Naive thymus-derived CD8-positive, alpha-beta T cell (primary cell): ENCODE measurements at places on chromosomes 16 and 17.
A peak's percentile ranks its signal among the peaks of the same experiment; 100 is the strongest.

- H3K36me3 ChIP-seq, result no peaks in the 10 kb centered on the region
- no peaks in the 10 kb centered on the region for H3K27me3 ChIP-seq
- DNase-seq, result no peak
- no peak overlapping the region for H3K27ac ChIP-seq
- H3K4me3 ChIP-seq, result no peak overlapping the region
These were observed 188.0 kb upstream of the TNRC6C start for GRCh38 chr17:77770331-77771105.

DNA sequence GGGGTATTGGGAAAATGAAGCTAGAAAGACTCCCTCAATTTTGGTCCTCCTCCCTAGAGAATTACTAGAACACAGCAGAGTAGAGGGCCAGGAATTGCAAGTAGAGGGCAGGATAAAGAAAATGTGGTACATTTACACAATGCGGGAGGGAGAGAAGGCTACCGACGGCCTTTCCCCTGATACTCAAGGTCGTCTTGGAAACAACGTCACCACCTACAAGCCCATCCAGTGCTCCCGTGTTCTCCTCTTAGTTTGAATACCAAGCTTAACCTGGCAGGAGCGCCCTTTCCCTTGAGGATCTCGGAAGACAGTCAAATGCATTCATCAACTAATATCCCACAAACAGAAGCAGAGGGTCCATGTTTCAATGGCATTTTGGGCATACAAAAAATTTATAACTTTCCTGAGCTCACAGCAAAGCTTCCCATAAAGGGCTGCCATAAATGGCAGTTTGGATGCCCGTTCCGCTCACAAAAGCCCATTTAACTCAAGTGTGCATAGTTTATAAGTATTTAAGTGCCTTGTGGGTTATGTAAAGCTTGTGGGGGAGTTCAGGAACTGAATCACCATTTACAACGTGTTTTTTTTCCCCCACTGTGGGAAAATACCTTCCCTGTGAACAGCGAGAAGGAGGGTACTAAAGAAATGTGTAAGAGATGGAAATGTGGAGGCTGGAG lies 414.6 kb downstream of the SLC39A11 start:
- H3K36me3 ChIP-seq, result peaks cover 3% of the 10 kb centered on the region
- H3K4me1 ChIP-seq, result no peaks in the 10 kb centered on the region
- DNase-seq, result no peak
- no peak overlapping the region for H3K27ac ChIP-seq

- H3K27me3 ChIP-seq, result no peaks in the 10 kb centered on the region
- peak; percentile 51 for DNase-seq
- H3K4me3 ChIP-seq, result peak overlapping the region; percentile 95
- peaks cover 36% of the 10 kb centered on the region for H3K4me1 ChIP-seq
- no peaks in the 10 kb centered on the region for H3K36me3 ChIP-seq
These were observed 2.0 kb downstream of the PPP1R9B start for GRCh38 chr17:50148226-50149090.

GRCh38 chr16:25568991-25569390 lies 122.8 kb upstream of the HS3ST4 start:
- H3K27me3 ChIP-seq, result peaks cover 16% of the 10 kb centered on the region
- DNase-seq, result no peak
- no peaks in the 10 kb centered on the region for H3K36me3 ChIP-seq
- H3K4me1 ChIP-seq, result no peaks in the 10 kb centered on the region

- H3K27ac ChIP-seq, result no peak overlapping the region
- peaks cover 11% of the 10 kb centered on the region for H3K27me3 ChIP-seq
- peaks cover 2% of the 10 kb centered on the region for H3K36me3 ChIP-seq
- peaks cover 28% of the 10 kb centered on the region for H3K4me1 ChIP-seq
- no peak for DNase-seq
These were observed 6.9 kb upstream of the HOXB2 start for GRCh38 chr17:48551596-48552465.

DNA sequence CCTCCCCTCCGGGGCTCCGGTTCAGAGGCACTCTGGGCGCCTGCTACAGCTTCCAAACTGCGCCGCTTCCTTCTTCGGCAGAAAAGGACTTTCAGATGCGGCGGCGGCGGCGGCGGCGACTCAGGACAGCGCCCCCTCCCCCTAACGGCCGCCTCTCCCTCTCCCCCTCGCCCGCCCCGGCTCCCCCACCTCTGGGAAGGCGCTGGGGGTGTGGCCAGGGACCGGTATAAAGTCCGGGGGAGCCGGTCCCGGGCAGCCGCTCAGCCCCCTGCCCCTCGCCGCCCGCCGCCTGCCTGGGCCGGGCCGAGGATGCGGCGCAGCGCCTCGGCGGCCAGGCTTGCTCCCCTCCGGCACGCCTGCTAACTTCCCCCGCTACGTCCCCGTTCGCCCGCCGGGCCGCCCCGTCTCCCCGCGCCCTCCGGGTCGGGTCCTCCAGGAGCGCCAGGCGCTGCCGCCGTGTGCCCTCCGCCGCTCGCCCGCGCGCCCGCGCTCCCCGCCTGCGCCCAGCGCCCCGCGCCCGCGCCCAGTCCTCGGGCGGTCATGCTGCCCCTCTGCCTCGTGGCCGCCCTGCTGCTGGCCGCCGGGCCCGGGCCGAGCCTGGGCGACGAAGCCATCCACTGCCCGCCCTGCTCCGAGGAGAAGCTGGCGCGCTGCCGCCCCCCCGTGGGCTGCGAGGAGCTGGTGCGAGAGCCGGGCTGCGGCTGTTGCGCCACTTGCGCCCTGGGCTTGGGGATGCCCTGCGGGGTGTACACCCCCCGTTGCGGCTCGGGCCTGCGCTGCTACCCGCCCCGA lies at the start of gene IGFBP4:
Gene IGFBP4, plus strand, starts transcription at position 255 of the 792 bp plus-strand sequence. Its CDS starts 286 bp downstream, at position 541.
- H3K27ac ChIP-seq, result peak within 1 kb of the TSS; percentile 91
- no peaks in the 10 kb centered on the region for H3K36me3 ChIP-seq
- peaks cover 2% of the 10 kb centered on the region for H3K27me3 ChIP-seq
- peak within 1 kb of the TSS; percentile 54 for H3K4me3 ChIP-seq
- peak; percentile 63 for DNase-seq

GRCh38 chr17:66018786-66019185 lies 173.1 kb downstream of the CEP112 start:
- H3K36me3 ChIP-seq, result peaks cover 18% of the 10 kb centered on the region
- no peak overlapping the region for H3K4me3 ChIP-seq
- no peaks in the 10 kb centered on the region for H3K4me1 ChIP-seq
- H3K27me3 ChIP-seq, result peaks cover 6% of the 10 kb centered on the region

DNA sequence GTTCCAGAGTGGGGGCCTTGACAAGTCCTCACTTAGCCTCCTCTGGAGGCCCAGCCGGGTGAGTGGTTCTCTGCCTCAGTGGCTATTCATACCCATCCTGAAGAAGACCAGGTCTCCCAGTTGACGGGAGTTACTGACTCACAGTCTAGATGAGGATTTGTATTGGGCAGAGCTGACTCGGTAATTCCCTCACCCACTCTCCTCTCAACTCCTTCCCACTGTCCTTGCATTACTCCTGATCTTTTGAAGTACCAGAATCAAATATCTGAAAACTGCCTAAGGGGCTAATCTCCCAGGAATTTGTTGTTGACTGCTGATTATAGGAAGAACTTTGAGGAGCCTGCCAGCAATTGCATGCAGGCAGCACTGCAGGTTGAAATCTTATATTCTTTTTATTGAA lies 14.2 kb downstream of the SAP30BP start:
- peaks cover 5% of the 10 kb centered on the region for H3K4me1 ChIP-seq
- no peak overlapping the region for H3K4me3 ChIP-seq
- no peaks in the 10 kb centered on the region for H3K36me3 ChIP-seq
- H3K27me3 ChIP-seq, result no peaks in the 10 kb centered on the region
- no peak for DNase-seq

DNA sequence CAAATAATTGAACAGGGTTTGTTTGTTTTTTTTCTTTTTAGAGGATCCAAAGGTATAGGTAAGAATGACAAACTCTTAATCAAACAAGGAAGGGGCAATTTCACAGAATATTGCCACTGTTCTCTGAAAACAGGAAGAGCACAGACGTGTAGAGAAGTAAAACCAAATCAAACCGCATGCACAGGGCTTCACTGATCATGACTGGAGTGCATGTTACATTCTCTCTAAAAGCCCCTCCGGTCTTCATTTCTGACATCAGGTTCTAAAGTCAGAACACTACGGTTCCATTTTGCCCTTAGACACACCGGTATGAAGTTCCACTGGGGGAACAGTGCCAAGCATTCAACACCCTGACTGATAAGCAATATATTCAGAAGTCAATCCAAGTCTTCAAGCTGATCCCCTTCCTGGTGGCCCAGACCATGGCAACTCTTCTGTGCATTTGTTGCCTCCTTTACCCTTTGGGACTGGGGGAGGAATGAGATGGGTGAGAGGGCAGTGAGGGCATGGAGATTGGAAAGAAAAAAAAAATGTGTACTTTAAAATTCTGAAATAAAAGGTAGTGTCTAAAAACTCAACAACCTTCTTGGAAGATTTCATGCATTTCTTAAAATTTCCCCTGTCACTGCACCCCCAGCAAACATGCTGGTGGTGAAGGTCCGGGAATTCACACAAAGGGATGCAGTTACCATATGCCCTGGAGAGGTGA lies 1.4 kb downstream of the MMD start:
- H3K36me3 ChIP-seq, result no peaks in the 10 kb centered on the region
- H3K4me1 ChIP-seq, result peaks cover 29% of the 10 kb centered on the region
- H3K27me3 ChIP-seq, result peaks cover 9% of the 10 kb centered on the region
- peak; percentile 30 for DNase-seq
- H3K4me3 ChIP-seq, result peak overlapping the region; percentile 94

- no peaks in the 10 kb centered on the region for H3K36me3 ChIP-seq
- peaks cover 3% of the 10 kb centered on the region for H3K27me3 ChIP-seq
- H3K27ac ChIP-seq, result no peak overlapping the region
- H3K4me1 ChIP-seq, result no peaks in the 10 kb centered on the region
- no peak overlapping the region for H3K4me3 ChIP-seq
These were observed 360.0 kb upstream of the CDH5 start for GRCh38 chr16:66006485-66006884.

DNA sequence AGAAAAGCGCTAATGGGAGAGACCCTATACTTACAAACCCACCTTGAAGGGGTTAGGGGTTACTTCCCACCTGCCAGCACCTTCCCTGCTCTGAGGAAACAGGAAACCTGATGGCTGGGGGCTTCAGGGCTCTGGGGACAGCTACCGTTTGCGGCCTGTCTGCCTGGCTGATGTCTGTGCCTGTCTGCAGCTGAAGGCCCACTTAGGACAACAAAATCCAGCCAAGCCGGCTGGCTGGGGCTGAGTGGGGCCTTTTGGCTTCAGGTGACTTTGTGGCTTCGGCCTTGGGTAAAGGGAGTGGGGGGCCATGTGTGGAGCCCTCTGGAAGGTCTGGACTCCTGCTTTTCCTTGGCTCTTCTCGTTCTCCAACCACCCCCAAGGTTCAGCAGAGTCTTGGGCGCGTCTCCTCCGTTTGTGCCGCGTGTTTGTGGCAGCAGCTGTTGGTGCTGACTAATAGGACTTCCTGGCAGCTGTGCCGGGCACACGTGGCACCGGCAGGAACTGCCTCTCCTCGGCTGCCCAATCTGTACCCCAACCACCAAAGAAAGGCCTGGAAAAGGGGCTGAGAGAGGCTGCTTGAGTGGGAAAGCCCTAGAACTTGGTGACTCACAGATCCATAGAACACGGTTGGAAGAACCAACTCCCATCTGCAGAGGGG lies 186.7 kb downstream of the MSI2 start:
- no peak overlapping the region for H3K4me3 ChIP-seq
- H3K36me3 ChIP-seq, result peaks cover 4% of the 10 kb centered on the region
- no peaks in the 10 kb centered on the region for H3K27me3 ChIP-seq
- peak; percentile 20 for DNase-seq
- H3K4me1 ChIP-seq, result peaks cover 69% of the 10 kb centered on the region

DNA sequence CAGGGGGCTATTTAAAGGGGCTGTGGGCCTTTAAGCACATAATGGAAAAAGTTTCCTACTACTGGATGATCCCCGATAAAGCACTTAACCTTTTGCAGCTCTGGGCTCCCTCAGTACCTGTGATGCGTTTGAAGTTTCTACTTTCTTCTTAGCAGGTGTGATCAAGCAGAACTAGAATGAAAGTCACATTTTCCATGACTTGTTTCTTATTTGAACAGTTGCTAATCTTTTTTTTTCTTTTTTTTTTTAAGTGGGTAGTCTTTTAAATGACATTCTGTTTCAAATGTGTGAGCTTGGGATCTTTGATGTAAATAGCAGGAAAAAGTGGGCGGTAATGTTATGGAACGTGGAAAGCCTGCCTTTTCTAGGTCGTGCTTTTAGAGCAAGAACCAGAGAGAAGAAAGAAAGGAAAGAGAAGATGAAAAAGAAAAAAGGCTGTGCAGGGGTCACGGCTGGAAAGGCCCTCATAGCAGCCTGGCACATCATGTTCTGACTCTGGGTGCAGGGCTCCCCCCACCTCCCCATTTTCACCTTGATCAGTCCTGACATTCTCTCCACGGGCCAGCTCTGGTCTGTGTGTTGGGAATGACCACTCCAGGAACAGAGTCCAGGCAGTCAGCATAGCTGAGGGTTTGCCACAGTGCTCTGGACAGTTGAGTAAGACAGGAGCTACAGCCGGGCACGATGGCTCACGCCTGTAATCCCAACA lies 150.6 kb downstream of the CLEC16A start:
- H3K4me1 ChIP-seq, result peaks cover 36% of the 10 kb centered on the region
- peak overlapping the region; percentile 44 for H3K27ac ChIP-seq
- H3K36me3 ChIP-seq, result no peaks in the 10 kb centered on the region
- no peaks in the 10 kb centered on the region for H3K27me3 ChIP-seq

DNA sequence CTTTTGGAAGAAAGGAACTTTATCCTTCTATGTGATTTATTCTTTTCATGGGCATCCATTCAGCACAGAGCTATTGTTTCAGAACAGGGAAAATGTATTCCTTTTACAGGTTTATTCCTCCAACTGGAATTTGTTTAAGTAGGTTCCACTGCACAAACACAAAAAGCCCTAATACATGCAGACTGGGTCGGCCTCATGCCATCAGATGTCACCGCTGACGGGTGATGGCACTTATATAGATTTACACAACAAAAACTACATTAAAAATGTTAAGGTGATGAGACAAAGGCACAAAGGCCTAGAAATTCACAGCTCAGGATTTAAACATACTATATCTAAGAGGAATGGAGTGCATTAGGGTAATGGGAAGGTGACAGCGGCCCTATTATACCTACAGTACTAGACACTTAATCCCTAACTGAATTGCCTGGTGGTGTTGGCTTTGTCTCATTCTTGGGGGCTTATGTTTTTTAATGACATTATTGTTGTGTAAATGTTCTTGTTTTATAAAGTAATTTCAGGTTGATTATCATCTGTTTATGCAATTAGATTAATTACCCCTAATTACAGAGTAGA lies 276.4 kb upstream of the PSMD7 start:
- H3K27ac ChIP-seq, result no peak overlapping the region
- no peak for DNase-seq
- H3K27me3 ChIP-seq, result no peaks in the 10 kb centered on the region
- H3K4me3 ChIP-seq, result no peak overlapping the region

- DNase-seq, result no peak
- peaks cover 32% of the 10 kb centered on the region for H3K4me1 ChIP-seq
- peak overlapping the region; percentile 82 for H3K27ac ChIP-seq
- peaks cover 5% of the 10 kb centered on the region for H3K27me3 ChIP-seq
- H3K4me3 ChIP-seq, result peak overlapping the region; percentile 84
- H3K36me3 ChIP-seq, result no peaks in the 10 kb centered on the region
These were observed 397 bp downstream of the RIPOR1 start for GRCh38 chr16:67528870-67529581.

- H3K4me1 ChIP-seq, result no peaks in the 10 kb centered on the region
- H3K27ac ChIP-seq, result no peak overlapping the region
- no peak for DNase-seq
- H3K4me3 ChIP-seq, result no peak overlapping the region
- H3K27me3 ChIP-seq, result no peaks in the 10 kb centered on the region
These were observed 766.5 kb upstream of the GOT2 start for GRCh38 chr16:59500601-59501000.

- H3K27me3 ChIP-seq, result peaks cover 10% of the 10 kb centered on the region
- H3K4me1 ChIP-seq, result peaks cover 25% of the 10 kb centered on the region
- peak within 1 kb of the TSS; percentile 62 for H3K4me3 ChIP-seq
These were observed at the start of gene TGFB1I1 for GRCh38 chr16:31471875-31472708. Gene TGFB1I1, plus strand, starts transcription at chr16:31472152. Its CDS starts 37 bp downstream, at chr16:31472189.

GRCh38 chr16:55152875-55153390 lies 171.1 kb upstream of the IRX6 start:
- peaks cover 3% of the 10 kb centered on the region for H3K27me3 ChIP-seq
- no peaks in the 10 kb centered on the region for H3K4me1 ChIP-seq
- no peak overlapping the region for H3K4me3 ChIP-seq
- no peaks in the 10 kb centered on the region for H3K36me3 ChIP-seq
- H3K27ac ChIP-seq, result no peak overlapping the region
- no peak for DNase-seq
